ENCODE measurements at places on chromosomes 7 and 10.

DNA sequence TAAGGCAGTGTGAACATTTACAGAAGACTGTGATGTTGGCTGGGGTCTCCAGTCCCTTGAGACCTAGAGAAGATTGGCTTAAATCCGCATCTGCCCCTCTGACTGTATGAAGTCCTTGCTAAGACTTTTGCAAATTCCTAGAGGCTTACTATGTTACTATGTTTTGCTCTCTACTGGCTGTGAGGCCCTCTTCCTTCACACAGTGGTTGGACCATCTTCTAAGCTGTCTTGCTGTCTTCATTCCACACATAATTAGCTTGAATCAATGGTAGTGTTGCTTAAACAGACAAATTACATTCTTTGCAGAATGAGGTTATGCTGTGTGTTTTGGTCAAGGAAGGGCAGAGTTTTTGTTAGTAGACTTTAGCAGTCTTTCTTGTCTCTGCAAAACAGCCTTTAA is 658.0 kb downstream of the TYW1 start:
- DNase-seq = no peak

DNA sequence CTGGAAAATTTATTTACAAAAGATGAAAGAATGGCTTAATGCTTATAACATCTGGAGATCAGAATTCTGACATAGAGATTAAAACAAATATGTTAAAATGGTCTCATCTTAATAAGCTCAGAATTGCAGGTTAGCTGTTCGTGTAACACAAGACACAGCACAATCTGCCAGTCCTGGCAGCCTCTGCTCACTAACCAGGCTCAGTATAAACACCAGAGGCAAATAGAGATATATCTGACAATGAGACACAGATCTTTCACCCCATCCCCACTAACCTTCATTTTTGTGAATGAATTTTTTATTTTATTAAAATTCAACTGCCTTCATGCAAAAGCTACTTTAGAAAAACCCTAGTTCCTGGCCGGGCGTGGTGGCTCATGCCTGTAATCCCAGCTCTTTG is 51.8 kb downstream of the RELN start:
- peak; percentile 56 for DNase-seq

DNA sequence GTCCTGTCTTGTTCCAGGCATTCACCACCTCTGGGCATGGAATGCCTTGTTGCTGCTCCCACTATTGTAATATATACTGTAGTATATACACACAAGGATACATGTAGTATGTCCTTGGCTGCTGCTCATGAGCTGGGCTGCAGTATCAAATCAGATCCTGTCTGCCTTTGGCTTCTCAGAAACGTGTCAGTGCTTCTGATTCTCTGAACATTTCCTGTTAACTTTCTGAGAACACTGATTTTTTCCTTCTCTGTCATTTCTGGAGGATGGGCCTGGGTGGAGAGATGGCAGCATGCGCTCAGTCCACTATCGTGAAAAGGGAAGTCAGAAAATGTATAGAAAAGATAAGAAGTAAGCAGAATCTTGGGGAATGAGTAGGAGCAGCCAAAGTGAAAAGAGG is 12.2 kb downstream of the SFTPA2 start:
- no peak for DNase-seq

- DNase-seq = no peak
Observed at GRCh38 chr10:78575400-78575799, 493.4 kb upstream of the ZMIZ1 start.

DNA sequence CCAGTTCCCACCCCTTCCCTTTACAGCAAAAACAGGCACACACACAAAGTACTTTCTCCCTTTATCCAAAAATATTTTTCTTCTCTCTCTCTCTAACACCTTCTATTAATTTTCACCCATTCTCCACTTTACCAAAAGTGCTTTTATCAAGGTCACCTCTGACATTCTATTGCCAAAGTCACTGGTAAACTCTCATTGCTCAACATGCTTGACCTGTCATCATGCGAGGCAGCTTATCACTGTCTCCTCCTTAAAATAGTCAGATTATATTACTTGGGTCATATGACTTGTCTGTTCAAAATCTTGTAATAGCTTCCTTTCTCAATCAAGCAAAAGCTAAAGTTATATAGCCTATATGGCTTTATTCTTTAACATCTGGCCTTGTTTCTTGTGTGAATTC is 28.6 kb downstream of the MACC1 start:
- no peak for DNase-seq

DNA sequence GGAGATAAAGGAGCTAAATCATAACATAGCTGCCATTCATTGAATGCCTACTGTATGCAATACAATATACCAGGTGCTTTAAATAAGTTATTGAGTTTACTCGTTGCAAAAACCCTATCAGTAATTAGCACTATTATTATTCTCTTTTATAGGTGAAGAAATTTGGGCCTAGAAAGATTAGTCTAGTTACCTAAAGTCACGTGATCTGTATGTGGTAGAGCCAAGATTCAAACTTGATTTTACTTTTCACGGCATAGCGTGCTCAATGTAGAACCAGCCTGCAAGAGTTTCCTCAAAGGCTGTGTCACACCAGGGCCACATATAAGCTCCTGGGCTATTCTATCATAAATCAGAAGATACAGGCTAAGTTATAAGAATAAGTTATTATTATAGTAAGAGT is 439.9 kb downstream of the GFRA1 start:
- no peak for DNase-seq

GRCh38 chr7:47069385-47070076 is 512.4 kb downstream of the TNS3 start:
- DNase-seq = no peak

DNA sequence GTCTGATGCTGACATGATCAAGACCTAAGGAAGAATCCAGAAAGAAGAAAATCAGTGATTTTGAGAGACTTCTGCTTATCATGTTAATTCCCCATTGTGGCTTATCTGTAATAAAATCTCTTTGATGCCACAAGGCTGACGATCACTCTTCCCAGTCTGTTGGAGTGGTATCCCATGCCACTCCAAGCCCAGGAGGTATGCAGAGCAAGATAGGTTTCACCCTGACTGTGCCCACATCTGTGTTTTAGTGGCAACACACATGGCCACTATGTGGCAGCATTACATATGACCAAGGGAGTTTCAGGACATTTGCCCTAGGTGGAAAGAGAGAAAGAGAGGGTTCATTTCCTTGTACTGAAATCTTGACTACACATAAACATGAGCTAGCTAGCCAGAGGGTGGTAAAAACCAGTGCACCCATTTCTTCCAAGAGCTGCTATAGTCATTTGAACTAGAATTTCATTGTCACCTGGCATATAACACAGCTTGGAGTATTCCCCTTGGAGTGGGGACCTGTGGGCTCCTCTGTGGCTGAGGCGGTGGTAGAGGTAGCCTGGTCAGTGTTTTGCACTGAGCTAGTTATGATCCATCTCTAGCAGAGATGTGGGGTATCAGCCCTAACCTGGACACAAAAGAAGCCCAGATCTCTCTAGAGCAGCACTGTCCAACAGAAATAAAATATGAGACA is 20.8 kb downstream of the LAMB4 start:
- peak; percentile 27 for DNase-seq

DNA sequence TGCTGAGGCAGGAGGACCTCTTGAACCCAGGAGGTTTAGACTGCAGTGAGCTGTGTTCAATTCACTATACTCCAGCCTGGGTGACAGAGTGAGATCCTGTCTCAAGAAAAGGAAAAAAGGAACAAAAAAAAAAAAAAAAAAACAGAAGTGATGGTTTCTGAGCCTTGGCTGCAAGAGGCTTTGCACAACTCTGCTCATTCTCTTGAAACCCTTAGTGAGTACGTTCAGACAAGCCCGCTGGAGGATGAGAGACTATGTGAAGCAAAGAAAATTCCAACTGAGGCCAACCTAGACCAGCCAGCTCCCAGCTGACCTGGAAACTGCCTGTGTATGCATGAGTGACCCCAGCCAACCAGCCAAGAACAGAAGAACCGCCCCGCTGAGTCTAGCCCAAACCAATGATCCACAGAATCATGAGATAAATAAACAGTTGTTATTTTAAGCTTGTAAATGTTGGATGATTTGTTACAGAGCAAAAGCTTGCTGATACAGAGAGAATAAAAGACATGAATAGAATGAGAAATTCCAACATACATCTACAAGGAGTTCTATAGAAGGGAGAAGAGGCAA is 50.6 kb upstream of the FZD9 start:
- DNase-seq = no peak

GRCh38 chr7:19442016-19442785 is 266.6 kb downstream of the POLR1F start:
- DNase-seq = no peak

GRCh38 chr7:74606909-74607510 is 50.5 kb upstream of the GTF2I start:
- DNase-seq = no peak

- no peak for DNase-seq
Observed at GRCh38 chr7:32018845-32019578, 51.2 kb downstream of the PDE1C start.

DNA sequence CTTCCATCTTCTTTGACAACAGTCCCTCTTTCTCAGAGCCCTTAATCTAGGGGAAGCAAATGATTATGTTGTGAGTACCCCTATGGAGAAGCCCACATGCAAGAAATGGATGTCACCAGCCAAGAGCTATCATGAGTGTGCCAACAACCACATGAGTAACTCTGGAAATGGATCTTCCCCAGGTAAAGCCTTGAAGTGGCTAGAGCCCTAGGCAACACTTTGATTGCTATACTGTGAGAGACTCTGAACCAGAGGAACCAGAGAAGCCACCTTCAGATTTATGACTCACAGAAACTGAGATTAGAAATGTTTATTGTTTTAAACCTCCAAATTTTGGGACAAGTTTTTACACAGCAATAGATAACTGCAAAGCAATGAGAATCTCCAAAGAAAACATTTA is 60.9 kb upstream of the COL1A2 start:
- no peak for DNase-seq

DNA sequence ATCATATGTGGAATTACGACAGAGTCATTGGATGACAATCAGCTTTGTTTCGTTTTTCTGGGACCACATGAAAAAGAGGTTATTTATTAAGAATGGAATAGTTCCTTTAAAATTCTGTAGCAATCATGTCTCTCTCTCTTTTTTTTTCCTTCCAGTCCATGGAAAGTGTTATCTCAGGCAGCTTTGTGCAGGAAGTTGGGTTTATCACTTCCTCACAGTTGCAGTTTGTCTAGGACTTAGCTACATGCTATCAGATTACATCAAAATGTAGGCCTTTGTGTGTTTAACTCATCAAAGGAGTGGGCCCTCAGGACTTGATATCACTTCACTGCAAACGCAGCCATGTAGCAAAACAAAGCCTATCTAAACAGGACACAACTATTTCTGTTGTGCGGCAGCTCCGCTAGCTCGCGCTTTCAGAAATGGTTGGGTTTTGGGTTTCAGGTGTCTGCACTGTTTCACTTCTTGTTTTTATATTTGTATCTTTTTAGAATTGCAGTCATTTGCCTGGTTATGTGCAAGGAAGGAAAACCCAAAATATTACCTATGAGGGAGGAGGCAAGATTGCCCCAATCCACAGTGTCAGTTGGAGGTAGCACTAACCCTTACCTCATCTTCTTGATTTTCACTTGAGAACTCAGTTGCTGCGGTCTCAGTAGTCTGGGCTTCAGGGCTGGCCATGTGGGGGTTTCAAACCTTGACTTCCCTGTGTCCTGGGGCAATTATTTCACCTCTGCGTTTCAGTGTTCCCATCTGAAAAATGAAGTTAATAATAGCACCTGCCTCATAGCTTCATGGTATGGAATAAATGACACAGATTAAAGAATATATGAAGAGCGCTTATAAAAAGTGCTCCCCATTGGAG is 66.7 kb downstream of the HHEX start:
- DNase-seq = no peak
